ENCODE measurements at places on chromosomes 4 and X.

GRCh38 chr4:38671592-38671940 is 7.6 kb downstream of the KLF3 start:
- no peak for DNase-seq

DNA sequence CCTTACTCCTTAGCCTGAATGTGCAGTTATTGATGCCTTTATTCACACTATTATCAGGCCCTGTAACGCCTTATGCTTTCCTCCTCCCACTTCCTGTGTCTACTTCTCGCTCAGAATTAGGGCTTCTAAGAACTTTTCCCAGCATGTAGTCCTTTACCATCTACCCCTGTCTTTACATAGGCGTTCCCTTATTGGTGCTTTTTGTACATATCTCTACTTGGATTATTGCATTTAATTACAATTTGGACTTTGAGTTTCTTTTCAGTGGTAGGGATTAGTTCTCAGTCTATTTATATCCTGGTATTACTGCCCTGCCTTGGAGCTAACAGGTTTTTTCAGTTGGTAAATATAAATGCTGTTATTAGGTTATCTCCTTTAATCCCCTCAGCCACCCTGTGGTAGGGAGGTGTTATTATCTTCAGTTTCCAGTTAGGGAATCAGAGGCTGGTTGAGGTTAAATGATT is 84.0 kb downstream of the RBPJ start:
- no peak for DNase-seq

- no peak for DNase-seq
Observed at GRCh38 chr4:77938560-77938959, 75.9 kb downstream of the MRPL1 start.

DNA sequence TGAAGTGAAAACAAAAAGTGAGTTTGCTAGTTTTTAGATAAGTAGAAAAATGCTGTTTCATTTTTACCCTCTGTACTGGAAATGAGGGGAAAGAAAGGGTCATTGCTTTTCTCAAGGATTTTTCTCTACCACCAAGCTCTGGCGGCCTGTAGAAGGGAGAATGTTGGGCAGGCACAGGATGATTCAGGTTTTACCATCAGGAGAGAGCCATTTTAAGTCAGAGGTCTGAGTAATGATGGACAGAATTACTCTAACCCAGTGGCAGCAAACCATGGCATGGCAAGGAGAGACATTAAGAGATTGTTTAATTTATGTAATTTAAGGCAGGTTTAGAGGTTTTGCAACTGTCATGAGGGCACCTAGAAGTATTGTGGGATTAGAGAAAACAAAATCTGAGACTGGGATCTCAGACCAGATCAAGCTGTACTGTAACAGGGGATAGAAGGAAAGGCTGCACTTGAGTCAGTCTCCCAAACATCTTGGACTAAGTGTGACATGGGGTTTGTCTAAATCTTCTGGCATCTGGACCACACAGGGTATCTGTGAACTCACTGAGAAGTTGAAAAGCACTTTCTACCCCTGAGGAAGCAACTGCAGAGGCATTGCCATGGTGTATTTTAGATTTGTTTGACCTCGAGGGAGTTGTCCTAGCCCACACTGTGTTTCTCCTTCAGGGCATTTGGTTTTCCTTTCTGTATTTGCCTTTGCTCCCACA is 81.6 kb downstream of the BANK1 start:
- DNase-seq, result no peak

- DNase-seq, result no peak
Observed at GRCh38 chr4:138573246-138573645, 331.1 kb upstream of the SLC7A11 start.

DNA sequence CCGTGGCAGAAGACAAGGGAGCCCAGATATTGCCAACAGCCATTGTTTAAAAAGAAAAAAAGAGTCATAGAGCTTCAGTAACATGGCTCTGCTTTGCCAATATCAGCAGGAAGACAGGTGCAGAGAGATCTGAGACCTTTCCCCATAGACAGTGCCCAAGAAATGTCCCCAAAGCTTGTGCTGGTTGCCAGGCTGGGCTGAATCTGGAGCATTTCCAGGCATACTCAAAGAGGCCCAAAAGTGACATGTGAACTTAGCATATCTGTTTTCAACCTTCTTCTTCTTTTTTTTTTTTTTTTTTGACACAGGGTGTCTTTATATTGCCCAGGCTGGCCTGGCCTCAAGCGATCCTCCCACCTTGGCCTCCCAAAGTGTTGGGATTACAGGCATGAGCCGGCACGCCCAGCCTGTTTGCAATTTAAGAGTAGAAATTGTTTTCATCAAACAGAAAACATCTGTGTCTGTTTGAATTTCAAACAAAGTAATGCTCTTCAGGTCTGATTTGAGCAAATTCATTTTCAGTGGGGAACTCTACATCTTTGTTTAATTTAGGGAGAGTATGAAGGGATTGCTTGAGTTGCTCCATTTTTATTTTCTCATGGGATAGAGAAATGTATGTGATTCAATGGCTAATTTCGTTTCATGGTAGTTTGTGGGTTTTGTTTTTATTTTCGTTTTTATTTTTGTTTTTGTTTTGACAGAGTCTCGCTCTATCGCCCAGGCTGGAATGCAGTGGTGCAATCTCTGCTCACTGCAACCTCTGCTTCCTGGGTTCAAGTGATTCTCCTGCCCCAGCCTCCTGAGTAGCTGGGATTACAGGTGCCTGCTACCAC is 56.6 kb upstream of the RBM47 start:
- DNase-seq, result no peak
